ENCODE measurements at places on chromosomes 4 and X.

- no peak for DNase-seq
These were observed 18.6 kb upstream of the SEPSECS start for GRCh38 chr4:25178838-25179261.

DNA sequence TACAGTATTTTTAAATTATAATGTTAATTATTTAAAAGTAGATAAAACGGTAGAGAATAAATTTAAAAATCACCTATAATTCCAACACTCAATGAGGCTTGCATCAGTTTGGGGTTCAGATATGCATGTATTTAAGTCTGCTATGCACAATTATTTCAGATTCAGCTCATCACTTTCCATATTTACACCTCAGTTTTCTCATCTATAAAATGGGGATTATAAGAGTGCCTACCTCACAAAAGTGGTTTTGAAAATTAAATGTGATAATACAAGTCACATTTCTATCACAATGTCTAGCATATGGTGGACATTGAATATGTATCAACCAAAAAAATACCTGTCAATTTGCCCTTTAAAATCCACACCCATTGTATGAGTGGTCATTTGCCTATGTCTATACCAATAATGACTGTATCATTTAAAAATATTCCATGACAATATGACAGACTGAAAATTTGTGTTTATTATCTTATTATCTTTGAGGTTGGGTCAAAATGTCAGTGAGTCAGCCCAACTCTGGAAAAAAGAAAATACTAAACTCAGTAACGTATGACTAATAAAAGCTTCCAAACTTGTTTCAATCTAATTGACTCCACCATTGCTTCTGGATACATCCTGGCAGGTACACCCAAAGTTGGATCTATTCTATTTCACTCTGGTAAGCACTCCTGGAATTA is 20.8 kb downstream of the OR13H1 start:
- DNase-seq: no peak

- no peak for DNase-seq
These were observed 16.0 kb upstream of the RAP1GDS1 start for GRCh38 chr4:98245226-98245625.

GRCh38 chrX:2478546-2479419 is 22.0 kb downstream of the DHRSX start:
- DNase-seq: no peak

DNA sequence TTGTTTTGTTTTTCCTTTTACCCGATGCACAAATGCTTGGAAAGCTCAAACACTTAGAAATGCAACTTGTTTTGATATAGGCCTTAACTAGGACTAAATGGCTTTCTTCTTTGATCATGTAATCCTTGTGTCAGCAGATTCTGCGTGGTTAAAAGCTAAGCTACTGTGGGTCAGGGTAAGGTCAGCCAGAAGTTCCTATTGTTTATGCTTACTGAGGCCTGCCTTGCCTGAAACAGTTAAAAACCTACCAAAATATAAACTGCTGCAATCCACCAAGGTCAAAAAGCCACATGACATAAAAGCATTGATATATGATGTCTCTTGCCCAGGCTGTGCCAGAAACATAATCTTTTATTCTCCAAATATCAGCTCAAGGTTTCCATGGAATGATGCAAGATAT is 223.4 kb downstream of the FAM47B start:
- no peak for DNase-seq

DNA sequence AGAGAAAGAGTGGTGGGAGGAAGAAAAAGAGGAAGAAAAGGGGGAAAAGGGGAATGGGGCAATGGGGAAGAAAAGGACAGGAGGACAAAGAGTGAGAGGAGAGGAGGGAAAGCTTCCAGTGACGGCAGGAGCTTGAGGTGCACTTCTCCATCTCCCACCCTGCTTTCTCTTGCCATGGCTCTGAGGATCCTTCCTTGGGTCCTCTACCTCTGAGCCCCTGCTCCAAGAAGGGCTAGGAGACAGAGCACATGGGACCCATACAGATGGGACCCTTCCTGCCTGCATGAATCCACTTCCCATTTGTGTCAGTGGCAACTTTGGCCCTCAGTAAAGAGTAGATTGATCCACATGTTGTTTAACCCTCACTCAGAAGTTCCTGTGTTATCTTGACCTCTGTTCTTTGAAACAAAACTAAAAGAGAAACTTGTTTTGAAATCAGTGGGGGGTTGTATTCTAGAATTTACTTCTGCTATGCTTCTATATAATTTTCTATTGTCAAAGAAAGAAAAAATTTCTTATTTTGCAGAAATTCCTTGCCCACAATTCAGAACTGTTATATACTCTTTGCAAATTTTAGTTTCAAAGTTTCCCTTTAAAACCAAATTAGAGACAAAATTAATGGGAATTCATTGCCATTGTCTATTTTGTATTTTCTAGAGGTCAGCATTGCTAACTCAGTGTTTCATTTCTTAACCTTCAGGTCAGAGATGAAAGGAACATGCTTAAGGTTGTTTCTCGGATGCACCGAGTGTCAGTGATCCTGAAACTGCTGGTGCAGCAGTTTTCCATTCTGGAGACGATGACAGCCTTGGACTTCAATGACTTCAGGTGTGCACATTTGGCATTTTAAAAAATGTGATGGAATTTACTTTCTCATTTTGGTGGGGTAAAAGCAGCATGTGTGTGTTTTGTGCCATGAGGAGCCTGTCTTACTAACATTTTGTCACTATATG is 5.0 kb downstream of the TDO2 start:
- DNase-seq: no peak

DNA sequence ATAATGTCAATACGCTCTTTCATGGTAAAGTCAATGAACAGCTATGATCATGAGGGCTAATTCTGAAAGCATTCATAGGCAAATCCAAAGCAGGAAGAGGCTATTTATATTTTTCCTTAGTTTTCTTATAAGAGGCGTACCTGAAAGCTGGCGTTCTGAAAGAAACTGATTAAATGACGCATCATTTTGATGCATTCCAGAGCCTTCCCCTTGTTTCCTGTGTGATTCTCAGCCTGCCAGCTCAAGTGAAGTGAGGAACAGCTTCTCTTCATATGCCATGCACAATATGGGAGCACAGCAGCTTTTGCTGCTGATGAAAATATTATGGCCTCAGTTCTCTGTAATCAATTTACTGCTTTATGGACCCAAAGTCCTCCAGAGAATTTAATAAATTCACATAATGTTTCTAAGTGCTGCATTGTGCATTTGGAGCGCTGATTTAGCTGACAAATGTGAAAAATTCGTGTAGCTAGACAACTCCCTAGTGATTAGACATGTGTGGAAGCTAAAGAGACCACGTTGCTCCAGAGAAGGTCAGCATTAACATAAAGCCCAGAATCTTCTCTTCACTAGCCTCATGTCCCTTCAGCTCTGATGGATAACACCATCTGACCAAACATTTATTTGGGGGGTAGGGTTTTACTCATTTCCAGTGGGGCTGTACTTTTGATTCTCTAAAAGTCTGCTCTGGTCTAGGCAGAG is 110.8 kb downstream of the GPAT3 start:
- DNase-seq: no peak

- DNase-seq: no peak
These were observed 313.8 kb upstream of the TEX13C start for GRCh38 chrX:125005863-125006262.

DNA sequence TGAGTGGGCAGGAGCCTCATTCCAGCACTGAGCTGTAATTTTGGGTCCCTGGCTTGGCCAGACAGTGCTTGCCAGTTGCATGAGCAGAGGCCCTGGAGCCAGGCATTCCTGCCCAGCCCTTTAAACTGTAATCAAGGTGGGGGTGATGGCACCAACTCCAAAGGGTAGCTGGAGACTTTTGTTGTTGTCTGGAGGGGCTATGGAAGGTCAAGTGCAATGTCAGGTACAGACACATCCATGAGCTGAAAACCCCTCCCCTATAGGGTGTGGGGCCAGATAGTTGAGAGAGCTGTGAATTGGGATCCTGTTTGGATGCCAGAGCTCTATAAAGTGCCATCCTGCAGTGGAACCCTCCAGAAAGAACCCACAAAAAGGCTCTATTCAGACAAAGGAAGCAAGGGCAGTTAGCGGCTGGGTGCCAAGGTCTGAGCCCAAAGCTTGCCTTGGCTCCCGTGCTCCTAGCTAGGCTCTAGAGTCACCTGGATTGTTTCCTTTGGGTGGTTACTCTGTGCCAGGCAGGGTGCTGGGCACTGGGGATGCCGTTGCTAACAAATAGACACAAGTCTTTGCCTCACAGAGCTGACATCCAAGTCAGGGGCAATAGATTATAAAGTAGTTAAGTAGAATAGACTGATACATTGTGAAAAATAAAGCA is 163.0 kb downstream of the EFNB1 start:
- DNase-seq: no peak

- no peak for DNase-seq
These were observed 67.4 kb downstream of the APBB2 start for GRCh38 chr4:41146716-41147506.

DNA sequence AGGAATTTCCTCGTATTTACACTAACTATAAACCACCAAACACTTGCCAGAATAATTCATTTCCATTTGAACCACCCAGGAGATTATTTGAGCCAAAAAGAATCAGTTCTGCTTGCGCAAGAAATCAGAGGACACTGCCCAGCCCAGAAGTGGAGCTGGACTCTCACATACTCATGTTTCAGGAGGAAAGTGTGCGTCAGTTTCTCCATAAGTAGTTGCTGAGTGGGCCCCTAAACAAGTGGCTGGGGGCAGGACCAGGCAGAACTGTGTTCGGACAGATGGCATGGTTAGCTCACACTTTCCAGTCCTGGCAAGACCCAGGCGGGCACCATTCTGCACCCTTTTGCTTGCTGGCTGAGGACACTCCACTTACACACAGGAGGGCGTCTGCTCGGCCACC is 38.8 kb downstream of the BTC start:
- no peak for DNase-seq

- no peak for DNase-seq
These were observed 5.0 kb downstream of the ARFIP1 start for GRCh38 chr4:152784490-152785350.

GRCh38 chr4:177441061-177441802 is 1.0 kb downstream of the AGA start:
- DNase-seq: no peak

- DNase-seq: no peak
These were observed 55.9 kb downstream of the C4orf51 start for GRCh38 chr4:145735827-145736226.

GRCh38 chrX:51851507-51852085 is 41.8 kb upstream of the MAGED1 start:
- no peak for DNase-seq

DNA sequence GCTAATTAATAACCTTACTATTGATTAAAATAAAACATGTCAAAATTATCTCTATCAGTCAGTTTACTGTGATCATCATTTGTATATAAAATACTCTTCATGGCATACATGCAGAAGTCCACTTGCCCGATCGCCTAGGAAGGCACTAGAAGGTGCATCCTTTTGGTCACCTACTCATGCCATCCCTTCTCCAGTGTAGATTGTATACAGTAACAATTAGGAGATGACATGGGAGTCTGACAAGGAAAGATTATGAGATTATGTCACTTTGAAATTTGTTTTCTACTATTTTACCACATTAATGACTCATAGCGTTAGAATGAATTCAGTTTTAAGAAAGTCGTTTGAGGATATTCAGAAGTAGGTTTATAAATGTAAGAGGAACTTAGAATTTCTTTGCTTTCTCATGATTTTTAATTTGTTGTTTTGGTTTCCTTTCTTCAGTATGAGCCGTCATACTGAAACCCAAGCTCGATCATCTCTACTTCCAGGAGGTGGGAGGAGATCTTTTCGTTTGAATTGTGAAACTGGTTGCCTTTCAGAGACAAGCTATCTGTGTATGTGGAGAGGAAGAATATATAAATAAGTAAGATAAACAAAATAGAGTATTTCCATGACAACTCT is 51.1 kb upstream of the UNC5C start:
- no peak for DNase-seq

DNA sequence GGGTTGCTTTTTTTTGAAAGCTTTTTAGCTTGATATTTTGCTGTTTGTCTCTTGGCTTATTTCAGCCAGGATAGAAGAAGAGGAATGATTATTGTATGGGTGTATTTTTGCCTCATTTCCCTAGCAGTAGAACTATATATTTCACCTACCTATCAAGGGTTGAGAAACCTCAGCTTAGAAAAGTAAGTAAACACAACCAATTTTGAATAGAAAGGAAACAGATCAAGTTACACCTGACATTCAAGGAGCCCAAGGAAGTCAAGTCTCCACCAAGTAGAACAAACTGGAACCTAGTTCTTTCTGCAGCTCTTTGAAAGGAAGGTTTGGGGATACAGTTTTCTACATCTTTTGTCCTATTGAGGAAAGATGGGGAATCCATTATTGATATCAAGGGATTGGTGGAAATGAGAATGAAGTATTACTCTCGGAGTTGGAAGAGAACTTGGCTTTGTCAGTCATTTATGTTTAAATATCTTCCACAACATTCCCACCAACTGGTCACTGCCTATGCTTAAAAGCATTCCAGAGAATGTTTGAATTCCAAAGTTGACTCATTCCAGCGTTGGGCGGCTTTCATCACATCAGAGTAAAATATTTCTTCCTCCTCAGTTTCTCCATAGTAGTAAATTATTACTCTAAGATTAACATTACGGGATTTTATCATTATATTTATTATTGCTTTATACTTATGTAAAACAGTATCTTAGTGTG is 207.8 kb upstream of the CNKSR2 start:
- DNase-seq: no peak

GRCh38 chr4:180617196-180617595 is 1626.0 kb upstream of the TENM3 start:
- DNase-seq: no peak

GRCh38 chr4:159239629-159240028 is 136.8 kb downstream of the RAPGEF2 start:
- DNase-seq: no peak

DNA sequence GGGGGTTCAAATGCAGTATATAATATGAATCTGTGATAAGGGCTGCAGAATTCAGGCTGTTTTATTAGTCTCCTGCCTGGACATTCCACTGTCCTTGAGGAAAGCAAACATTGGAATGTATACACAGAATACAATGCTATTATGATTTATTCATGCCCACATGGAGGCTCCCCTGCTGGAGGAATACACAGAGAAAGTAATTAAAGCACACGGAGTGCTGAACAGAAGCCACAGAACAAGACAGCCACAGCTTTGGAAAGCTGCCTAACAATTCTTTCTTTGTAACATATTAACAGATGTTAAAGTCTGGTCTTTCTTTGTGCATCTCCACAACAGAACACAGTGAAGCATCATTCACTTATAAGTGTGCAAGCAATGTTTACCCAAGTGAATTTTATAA is 155.8 kb downstream of the ARAP2 start:
- DNase-seq: no peak

DNA sequence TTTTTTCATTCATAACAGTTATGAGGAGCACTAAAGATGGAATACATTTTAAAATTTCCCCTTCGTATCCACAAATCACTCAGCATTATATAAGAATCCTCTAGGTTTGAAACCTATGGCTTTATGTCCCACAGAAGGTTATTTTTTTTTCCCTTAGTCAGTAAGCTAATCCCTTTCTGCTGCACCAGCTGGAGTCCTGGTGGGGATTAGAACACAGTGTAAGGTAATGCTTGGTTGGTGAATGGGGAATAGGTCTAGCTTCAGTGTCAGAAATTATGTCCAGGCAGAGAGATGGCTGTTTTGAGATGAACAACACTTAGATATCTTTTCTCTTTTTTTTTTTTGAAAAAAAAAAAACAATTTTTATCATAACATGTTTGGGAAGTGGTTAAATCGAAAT is 116.6 kb downstream of the RASGEF1B start:
- DNase-seq: no peak

GRCh38 chr4:79823148-79823763 is 249.8 kb downstream of the ANTXR2 start:
- no peak for DNase-seq

GRCh38 chr4:61296144-61296543 is 96.0 kb downstream of the ADGRL3 start:
- no peak for DNase-seq
